ENCODE measurements at places on chromosomes 1 and 21. TPM values are rescaled to one million over a fixed set of nuclear protein-coding genes. Genes with fewer than 3 reads are reported as not detected.

DNA sequence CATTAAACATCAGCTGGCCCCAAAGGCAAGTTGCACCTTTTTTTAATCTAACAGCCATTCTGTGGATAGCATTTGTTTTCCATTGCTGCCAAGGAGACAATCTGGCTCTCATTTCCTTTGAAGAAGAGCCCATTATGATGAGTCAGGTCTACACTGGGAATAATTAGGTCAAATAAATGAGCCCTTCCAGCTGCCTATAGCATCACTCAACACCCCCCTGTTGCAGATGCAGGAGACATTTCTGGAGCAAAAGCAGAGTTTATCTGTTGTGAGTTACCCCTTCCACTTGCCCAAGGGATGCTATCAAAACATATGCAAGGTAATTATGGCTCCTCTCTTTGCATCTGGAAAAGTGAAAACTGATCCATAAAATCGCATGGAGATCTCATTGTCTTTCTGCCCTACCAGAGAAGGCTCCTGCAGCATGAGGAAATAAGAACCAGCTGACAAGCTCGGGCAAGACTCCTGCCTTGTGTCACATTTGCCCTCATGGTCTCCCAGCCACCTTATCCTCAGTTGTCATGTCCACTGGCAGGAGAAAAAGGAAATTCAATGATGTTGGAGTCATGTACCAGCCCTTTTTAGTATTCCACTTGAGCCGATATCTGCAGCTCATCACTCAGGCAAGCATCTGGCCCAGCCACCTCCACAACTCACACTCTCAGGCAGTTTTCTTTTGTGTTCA is 135.9 kb downstream of the SLC30A10 start:
- H3K4me3 ChIP-seq, result no peak overlapping the region
- no peaks in the 10 kb centered on the region for H3K36me3 ChIP-seq
- H3K27me3 ChIP-seq, result no peaks in the 10 kb centered on the region
- no peak for DNase-seq

The G0S2 gene
- 6.8 TPM for total RNA-seq

DNA sequence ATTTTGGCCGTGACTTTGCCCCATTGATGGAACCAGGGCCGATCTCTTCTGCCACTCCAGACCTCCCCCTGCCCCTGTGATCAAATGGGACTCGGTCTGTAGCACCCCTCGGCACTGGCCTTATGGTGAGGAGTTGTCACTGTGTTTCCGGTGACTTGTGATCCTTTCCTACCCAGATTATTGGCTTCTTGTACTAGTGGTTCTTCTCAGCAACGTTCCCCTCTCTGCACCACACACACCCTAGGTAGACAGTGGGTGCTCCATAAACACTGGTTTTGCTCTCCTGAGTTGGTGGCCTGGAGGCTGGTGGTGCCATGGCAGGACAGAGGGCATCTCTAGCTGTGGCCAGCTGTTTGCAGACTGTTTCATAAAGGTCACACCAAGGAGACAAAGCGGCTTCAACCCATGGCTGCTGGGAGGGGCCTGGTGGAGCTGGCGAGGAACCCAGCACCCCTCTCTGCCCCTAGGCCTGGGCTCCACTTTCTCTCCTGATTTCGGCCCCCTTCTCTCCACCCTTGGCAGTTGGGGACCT is 50.7 kb downstream of the DHRS3 start:
- no peaks in the 10 kb centered on the region for H3K4me1 ChIP-seq
- peaks cover 31% of the 10 kb centered on the region for H3K36me3 ChIP-seq
- no peak overlapping the region for H3K4me3 ChIP-seq
- no peak for DNase-seq
- H3K27ac ChIP-seq, result no peak overlapping the region
- H3K27me3 ChIP-seq, result no peaks in the 10 kb centered on the region

The NUDT4B gene
- total RNA-seq, result 0.42 TPM

DNA sequence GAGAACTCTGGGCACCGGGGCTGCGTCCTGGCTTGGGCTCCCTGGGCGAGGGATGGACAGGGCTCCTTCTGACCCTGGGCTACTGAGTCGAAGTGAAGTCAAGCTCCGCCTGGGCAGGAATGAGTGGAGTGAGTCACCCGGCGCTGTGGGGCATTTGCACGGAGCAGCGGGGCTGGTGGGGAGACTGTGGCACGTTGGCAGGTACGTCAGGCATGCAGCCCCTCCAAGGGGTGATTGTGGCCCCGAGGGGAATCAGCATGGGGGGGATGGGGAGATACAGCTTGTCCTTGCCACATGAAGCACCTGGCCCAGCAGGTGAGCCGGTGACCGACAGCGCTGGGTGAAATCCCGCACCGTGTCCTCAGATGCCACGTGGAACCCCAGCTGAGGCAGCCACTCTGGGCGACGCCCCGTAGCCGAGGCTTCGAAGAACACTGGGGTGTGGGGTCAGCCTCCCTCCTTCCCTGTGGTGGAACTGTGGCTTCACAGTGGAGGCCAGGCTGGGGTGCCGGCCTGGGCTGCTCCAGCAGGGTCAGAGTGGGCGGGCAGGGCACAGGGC is 62.3 kb downstream of the COL18A1 start:
- H3K27me3 ChIP-seq, result peaks cover 2% of the 10 kb centered on the region
- H3K36me3 ChIP-seq, result no peaks in the 10 kb centered on the region
- H3K27ac ChIP-seq, result no peak overlapping the region
- peaks cover 19% of the 10 kb centered on the region for H3K4me1 ChIP-seq
- DNase-seq, result no peak

- DNase-seq, result no peak
- H3K36me3 ChIP-seq, result no peaks in the 10 kb centered on the region
- no peaks in the 10 kb centered on the region for H3K27me3 ChIP-seq
- H3K27ac ChIP-seq, result no peak overlapping the region
- H3K4me1 ChIP-seq, result no peaks in the 10 kb centered on the region
Observed at GRCh38 chr1:7046891-7047290, 261.6 kb downstream of the CAMTA1 start.

Measured in CD4-positive, alpha-beta T cell (primary cell).